ENCODE measurements at places on chromosomes 5 and 9. TPM values are rescaled to one million over a fixed set of nuclear protein-coding genes. Genes with fewer than 3 reads are reported as not detected.

BDP1 gene
- total RNA-seq: 12.6 TPM

PTPN3 gene
- total RNA-seq: 19.2 TPM

CDX1 gene
- total RNA-seq: not detected

TMOD1 gene
- total RNA-seq: 2.0 TPM

BTNL9 gene
- 1.0 TPM for total RNA-seq

SLC45A2 gene
- total RNA-seq: not detected

ORM2 gene
- total RNA-seq: not detected

BTNL8 gene
- not detected for total RNA-seq

GAPT gene
- total RNA-seq: not detected

IFNA5 gene
- total RNA-seq: not detected

ZBED3 gene
- 4.2 TPM for total RNA-seq

PCDHB10 gene
- 0.06 TPM for total RNA-seq
